Daoy (cell line): ENCODE measurements at places on chromosomes 5 and 9. TPM values are rescaled to one million over a fixed set of nuclear protein-coding genes. Genes with fewer than 3 reads are reported as not detected.
A peak's percentile ranks its signal among the peaks of the same experiment; 100 is the strongest.

The FAM81B gene
- total RNA-seq: not detected in 2 replicates

GRCh38 chr9:136697146-136697820 is 10.0 kb upstream of the AGPAT2 start:
- DNase-seq: peak; percentile 39

DNA sequence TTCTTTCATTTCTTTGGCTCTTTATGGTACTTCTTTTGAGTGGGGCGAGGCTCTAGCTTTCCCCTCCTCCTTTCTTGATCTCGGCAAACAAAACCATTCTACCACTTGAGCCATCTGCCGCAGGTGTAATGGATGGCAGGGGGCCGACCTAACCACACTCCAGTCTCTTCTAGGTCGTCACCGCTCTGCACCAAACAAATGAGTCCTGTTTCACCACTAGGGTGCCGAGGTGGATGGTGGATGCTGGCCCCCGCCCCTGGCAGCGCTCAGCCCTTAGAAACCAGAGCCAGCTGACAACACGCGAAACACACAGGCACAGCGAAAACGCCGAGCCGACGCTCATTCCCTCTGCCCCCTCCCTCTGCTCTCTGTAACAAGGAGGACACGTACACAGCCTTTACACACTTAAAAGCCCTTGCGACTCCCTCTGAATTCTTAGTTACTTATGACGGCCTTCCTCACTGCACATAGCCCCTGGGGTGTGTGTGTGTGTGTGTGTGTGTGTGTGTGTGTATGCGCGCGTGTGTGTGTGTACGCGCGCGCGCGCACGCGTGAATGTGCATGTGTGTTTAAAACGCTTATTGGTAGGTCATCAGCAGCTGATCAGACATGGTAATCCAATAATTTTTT is 199.4 kb downstream of the MEF2C start:
- DNase-seq: peak; percentile 82

GRCh38 chr5:74116266-74116665 is 490.3 kb downstream of the ARHGEF28 start:
- DNase-seq: peak; percentile 36

- no peak for DNase-seq
These were observed 116.1 kb downstream of the LPAR1 start for GRCh38 chr9:110922145-110922544.
